CD14-positive monocyte (primary cell): ENCODE measurements at places on chromosomes 7 and 10.

GRCh38 chr7:115198143-115198542 lies 276.2 kb downstream of the MDFIC start:
- DNase-seq = no peak

- no peak for DNase-seq
These were observed 85.5 kb upstream of the AKR1E2 start for GRCh38 chr10:4740471-4740870.

DNA sequence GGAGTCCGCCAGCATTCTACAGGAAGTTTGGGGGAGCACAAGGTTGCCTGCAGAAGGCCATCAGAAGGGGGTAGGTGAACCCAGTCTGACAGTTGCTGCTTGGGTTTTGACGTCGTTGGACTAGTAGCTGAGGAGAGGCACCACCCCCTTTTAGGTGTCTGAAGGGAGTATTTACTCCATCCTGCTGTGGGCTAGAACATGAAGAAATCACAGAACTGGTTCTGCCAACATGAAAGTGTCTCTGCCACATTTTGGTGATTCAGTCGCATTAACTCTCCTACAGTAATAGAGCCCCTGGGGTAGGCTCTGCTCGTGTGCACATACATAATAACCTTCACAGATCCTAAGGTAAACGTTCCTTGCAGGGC lies 834 bp upstream of the TRIL start:
- DNase-seq = no peak

DNA sequence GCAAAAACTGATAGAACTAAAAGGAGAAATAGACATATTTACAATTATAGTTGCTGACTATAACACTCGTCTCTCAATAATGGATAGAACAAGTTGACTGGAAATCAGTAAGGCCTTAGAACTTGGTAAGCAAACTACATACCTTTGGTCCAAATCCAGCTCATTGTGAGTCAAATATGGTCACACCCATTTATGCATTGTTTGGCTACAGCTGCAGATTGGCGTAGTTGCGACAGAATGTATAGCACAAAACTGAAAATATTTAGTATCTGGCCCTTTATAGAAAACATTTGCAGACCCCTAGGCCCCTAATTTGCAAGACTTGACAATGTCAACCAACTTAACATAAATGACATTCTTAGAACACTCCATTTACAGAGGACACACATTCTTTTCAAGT lies 103.6 kb upstream of the EGR2 start:
- DNase-seq = no peak
